H4 (cell line): ENCODE measurements at places on chromosomes 6 and 20.
A peak's percentile ranks its signal among the peaks of the same experiment; 100 is the strongest.

GRCh38 chr6:168377856-168378832 is 58.6 kb upstream of the DACT2 start:
- DNase-seq: no peak

- peak; percentile 97 for DNase-seq
Measured at GRCh38 chr20:41003143-41003935, 25.3 kb upstream of the TOP1 start.

GRCh38 chr6:83371423-83371822 is 59.4 kb downstream of the ME1 start:
- DNase-seq: no peak

- no peak for DNase-seq
Measured at GRCh38 chr20:16385462-16385861, 187.8 kb downstream of the KIF16B start.

DNA sequence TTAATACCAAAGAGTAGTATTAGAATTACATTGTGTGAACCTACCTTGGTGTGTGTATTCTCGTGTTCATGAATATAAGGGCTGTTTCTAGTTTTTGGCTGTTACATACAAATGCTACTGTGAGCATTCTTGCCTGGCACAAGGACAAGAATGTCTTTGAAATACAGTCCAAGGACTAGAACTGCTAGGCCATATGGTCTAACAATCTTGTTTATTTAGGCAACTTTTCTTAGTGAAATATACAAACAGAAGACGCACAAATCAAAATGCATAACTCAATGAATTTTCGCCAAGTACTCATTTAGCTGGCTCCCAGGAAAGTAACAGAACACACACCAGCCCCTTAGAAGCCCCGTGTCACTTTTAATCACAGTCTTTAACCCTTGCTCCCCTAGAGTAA is 28.5 kb downstream of the KDM1B start:
- no peak for DNase-seq

GRCh38 chr6:39057251-39058155 is 8.9 kb downstream of the GLP1R start:
- no peak for DNase-seq

GRCh38 chr6:14732844-14733757 is 512.8 kb upstream of the JARID2 start:
- peak; percentile 38 for DNase-seq
